Left cardiac atrium (tissue), 4 donors: ENCODE measurements at places on chromosomes 4 and X. TPM values are rescaled to one million over a fixed set of nuclear protein-coding genes. Genes with fewer than 3 reads are reported as not detected.

DNA sequence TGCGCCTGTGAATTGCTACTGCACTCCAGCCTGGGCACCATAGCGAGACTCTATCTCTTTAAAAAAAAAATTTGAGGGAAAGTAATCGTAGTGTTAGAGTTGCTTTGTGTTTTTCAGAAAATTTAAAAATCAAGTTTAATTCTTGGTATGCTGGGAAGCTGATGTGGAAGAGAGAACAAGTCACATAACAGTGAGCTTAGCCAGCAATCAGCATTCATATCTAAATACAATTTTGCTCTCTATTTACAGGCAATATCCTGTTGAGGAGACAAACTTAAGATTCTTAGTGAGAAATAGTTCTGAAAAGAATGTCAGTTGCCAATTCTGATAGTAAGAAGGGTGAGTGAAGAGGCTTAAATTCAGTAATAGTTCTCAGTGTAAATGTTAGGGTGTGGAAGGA lies 9.6 kb upstream of the NDUFC1 start:
- no peak for DNase-seq

- DNase-seq = no peak
Observed at GRCh38 chr4:79298027-79298426, 27.8 kb downstream of the NAA11 start.

DNA sequence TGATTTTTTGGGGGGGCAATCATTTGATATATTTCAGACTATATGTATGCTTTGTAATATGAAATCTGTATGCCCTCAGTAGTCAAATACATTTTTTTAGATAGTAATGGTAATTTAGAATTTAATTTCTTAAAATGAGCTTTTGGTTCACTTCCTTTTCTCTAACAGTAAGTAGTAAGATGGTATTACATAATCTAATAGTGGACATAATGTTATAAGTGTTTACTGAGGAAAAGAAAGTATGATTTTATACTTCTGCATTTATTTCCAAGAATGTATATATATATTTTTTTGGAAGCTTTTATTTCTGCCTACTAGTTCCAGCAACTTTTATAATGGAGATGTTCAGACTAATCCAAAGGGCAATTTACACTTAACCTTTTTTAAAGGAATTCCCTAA lies 1450.7 kb upstream of the TENM3 start:
- DNase-seq = no peak

DNA sequence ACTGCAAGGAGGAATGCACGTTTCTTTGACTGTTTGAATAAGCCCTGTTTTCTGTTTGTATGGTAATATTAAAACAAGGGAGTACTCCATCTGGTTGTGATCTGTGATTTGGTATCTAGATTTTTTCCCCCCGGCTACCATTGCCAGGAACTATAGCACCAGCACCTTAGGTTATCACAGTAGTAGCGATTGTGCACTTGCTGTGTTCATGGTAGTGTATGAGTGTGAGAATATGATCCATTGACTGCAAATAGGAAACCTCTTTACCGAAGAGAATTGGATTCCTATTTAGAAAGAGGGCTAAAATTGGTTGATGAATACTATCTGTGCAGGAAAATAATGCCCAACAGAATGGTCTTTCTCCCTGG lies 69.9 kb downstream of the LARP7 start:
- no peak for DNase-seq

DNA sequence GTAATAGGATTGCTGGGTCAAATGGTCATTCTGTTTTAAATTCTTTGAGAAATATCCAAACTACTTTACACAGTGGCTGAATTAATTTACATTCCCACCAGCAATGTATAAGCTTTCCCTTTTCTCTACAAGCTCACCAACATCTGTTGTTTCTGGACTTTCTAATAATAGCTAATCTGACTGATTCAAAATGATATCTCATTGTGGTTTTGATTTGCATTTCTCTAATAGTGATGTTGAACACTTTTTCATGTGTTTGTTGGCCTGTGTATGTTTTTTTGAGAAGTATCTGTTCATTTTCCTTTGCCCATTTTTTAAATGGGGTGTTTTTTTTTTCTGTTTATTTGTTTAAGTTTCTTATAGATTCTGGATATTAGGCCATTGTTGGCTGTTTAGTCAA lies 659.0 kb upstream of the GNPDA2 start:
- no peak for DNase-seq

The MID2 gene
- total RNA-seq = 7.5 TPM
